Activated CD4-positive, alpha-beta T cell treated with anti-CD3 and anti-CD28 coated beads, Interleukin-2, amount 50 U/mL, for 24 hours (primary cell): ENCODE measurements at places on chromosomes 2 and 18.

- no peak for DNase-seq
These were observed 273.3 kb downstream of the TNS1 start for GRCh38 chr2:217729421-217730053.

DNA sequence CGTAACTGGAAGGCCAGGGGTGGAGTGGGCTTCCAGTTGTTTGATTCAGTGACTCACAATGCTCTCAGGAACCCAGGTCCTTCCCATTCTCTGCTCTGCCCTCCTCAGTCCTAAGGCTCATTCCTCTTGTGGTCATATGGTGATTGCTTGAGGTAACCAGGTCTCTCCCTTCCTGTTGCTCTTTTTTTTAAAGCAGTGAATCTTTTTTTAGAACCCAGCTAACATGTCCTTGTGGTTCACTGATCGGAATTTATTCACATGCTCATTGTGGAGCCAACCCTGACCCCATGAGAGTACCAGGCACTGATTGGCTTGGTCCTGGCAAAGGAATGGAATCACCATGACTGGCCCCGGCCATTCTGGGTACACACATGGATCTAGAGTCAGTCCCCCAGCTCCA lies 7.4 kb downstream of the THNSL2 start:
- no peak for DNase-seq

DNA sequence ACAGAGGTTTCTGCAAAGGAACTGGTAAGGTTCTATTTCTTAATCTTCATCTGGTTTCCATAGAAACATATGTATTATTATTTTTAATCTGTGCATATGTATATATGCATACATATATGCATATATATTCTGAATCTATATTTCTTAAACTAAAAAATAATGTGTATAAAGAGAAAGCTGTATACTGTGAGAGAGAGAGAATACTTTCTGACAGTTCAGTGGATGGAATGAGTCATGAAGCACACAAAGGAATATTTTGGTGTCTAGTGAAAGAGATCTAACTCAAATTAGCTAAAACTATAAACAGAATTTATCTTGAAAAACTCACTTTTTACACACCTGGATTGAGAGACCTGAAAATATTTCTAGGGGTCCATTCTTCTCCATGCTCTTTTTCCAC lies 1929.3 kb upstream of the LRRTM1 start:
- no peak for DNase-seq

DNA sequence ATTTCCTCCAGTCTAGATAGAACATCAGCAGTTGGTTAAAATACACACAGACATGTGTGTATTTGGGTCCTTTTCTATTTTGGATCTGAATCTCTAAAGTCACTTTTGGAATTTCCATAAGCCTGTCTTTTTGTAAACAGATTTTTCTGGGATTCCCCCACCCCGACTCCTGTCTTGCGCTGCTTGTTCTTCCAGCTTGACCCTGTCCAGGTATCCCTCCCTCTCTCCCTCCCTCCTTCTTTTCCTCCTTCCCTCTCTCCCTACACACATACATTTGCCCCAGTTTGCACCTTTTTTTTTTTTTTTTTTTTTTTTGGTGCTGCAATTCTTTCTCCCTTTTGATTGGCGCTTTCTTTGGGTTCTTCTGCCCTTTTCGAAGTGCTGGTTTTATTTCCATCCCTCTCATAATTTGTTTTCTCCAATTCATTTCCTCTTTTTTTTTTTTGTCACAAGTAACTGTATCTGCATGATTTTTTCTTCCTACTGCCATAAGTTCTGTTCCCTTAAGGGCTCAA lies 114.8 kb upstream of the SERTAD2 start:
- no peak for DNase-seq

DNA sequence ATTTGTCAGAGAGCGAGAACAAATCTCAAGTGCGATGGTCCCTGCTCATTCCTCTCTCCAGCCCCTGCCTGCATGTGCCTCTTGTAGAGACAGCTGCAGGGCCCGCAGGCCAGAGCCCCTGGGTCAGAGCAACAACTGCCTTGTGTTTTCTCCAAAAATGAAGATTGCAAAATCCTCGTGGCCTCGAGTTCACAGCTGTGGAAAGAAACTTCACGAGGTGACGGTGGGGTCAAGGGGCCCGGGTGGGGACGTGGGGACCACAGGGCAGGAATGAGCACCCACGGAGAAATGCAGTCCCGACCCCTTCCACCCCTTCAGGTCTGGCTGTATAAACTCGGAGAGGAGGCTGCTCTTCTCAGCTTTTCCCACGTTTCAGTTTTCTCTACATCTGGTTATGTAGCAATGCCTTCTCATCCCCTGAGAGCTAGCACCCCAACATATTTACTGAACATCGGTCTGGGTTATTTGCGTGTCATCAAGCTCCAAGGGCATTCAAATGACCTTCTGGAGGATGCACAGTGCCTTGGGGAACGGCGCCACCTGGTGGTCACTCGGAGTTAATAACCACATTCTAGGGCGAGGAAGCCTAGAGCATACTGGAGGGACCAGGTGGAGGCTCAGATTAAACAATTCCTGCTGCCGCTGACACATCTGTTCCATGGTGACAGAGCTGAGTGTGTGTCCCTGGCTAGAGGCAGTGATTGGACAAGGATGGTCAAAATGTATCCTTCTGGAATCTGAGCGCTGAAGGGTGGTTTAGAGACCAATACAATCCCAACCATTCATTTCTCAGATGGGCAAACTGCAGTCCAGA lies 91.4 kb upstream of the CYRIA start:
- peak; percentile 42 for DNase-seq

DNA sequence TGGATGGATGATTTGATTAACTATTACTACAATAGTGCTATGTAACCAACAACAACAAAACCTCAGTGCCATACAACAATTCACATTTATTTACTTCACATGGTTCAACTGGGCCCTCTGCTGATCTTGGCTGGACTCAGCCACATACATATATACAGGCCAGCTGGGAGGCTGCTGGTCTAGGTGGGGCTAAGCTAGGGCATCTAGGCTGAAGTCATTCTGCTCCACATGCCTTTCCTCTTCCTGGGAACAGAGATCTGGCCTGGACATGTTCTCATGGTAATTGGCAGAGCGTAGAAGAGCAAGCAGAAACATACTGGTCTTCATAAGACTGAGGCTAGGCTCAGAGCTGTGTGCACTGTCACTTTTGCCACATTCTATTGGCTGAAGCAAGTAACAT lies 102.8 kb upstream of the RNF152 start:
- DNase-seq: no peak

- no peak for DNase-seq
These were observed 1.9 kb downstream of the PSMA8 start for GRCh38 chr18:26135548-26135947.

GRCh38 chr2:191749181-191749540 lies 71.2 kb downstream of the NABP1 start:
- DNase-seq: no peak

DNA sequence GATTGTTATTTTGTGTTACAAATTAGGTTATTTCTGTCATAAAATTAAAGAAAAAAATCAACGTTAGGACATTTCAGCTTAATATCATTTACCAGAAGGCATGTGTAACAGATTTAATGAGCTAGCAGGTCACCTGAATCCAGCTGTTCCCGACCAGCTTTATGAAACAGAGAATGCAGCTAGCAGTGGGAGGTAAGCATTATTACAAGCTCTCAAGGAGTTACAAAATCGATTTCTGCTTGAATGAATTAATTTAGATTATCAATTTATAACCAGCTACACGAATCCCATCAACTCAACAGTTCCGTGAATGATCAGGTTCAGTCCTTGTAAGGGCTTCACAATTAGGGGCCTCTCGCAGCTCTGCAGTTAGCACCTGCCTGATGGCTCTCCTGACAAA lies 211.9 kb downstream of the PTGR3 start:
- no peak for DNase-seq

DNA sequence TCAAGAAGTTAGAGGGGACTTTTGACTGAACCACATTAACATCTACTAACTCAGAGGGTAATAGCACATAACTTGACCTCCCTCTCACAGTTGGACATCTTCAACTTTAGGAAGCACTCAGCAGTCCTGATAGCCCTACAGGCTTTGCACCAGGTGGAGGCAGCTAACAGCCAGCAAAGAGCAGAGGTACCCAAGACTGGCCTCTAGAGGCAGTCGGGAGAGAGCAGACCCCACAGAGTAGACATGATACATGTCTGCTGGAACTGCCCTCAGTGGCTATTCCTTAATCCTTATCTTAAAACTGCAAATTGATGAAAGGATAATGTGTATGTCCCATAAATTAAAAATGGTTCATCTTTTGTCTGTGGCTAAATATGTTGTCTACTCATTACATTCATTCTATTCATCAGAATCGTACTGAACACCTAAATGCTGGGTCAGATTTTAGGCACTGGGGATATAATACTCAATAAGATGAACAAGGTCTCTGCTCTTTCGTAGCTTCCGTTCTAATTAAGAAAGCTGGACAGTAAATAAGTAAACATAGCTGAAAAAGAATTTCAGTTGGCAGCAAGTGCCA lies 49.8 kb downstream of the CAB39 start:
- no peak for DNase-seq

DNA sequence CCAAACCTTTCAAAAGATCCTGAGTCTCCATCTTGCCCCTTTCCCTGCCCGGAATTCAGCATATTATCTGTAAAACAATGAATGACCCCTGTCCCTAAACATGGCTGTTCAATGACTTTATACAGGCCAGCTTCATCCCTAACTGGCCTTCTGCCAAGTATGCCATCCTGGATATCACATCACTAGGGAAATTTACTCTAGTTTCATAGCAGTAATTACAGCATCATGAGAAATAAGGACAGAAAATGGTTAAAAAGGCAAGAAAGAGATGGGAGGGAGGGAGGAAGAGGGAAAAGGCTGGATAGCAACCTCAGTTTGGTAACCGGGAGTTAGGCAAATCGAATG lies 4.4 kb downstream of the MBOAT2 start:
- no peak for DNase-seq

DNA sequence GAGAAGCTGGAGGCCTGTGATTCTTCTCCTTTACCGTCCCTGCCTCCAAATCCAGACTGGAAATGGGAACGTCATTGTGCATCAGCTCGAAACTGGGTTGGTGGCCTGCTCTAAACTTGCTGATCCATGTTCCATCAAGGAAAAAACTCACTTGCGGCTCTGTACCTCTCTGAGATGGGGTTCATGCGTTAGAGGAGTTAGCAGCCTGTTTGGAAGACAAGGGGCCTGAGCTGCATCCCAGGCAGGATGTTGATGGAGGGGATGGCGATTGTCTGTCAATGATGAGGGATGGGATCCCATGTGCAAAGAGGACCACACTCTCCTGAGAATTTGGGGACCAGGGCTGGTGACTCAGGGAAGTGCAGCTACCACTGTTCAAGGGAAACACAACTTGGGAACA lies 26.0 kb downstream of the TWIST2 start:
- no peak for DNase-seq

- DNase-seq: no peak
These were observed 96.5 kb downstream of the RIF1 start for GRCh38 chr2:151506170-151506569.

- DNase-seq: no peak
These were observed 61.0 kb downstream of the MGAT5 start for GRCh38 chr2:134314681-134315368.

DNA sequence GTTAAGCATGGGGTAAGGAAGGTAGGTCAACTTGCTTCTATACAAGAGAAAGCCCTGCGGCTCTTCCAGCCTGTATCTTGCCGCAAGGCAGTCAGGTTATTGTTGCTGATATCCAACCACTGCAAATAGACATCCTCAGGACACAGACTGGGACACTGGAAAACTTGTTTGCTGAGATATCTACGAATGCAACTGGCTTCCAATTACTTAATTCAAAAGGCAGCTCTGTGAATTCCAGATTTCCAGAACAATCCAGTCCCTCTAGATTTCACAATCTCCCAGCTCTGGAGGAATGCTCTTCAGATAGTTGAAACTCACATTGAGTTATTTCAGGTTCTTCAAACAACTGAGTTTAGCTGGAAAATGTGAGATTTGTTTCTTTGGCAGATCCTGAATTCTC lies 34.6 kb upstream of the SP9 start:
- no peak for DNase-seq

DNA sequence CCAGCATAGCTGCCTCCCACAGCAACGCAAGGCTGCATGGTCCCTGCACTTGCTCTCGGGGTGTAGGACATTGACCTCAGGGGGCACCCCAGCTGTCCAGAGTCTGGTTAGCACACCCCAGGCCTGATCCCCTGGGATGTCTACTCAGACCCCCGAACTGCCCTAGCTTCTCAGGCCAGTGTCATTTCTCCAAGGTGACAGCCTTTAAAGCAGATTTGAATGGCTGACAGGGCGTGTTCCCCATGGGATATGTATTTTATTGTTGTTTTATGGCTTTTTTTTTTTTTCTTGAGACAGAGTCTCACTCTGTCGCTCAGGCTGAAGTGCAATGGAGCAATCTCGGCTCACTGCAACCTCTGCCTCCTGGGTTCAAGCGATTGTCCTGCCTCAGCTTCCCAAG lies 40.8 kb upstream of the PTMA start:
- DNase-seq: no peak

DNA sequence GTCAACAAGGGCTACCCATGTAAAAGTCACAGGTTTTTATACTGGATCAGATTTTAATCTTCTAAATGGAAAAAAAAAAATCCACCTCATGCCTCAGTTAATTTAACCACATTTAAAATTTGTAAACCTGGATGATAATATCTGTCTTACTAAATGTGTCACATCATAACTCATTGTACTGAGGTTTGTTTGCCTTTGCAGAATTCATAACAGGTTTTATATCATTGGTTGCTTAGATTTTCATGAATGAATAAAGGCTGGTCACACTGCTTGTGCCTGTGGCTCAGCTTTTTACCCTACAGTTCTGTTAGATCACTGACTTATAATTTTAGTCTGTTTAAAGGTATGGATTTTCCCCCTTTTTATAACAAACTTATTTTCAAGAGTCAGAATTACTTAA lies 48.9 kb downstream of the PSMD14 start:
- DNase-seq: no peak

GRCh38 chr18:70442933-70443332 lies 154.1 kb downstream of the SOCS6 start:
- no peak for DNase-seq

DNA sequence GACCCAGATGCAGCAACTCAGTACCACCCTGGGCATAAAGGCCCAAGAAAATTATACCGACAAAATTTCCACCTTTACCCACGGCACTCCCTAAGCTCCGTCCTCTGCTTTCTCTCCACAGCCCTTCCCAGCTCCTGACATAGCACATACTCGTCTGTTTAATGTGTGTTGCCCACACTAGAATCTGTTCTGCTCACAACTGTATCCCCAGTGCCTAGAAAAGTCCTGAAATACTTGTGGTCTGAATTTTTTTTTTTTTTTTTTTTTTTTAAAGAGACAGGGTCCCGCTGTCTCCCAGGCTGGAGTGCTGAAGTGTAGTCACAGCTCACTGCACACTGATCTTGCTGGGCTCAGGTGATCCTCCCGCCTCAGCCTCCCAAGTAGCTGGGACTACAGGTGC lies 62.3 kb downstream of the ADCY3 start:
- DNase-seq: no peak
